ENCODE measurements at places on chromosomes 3 and 15.

DNA sequence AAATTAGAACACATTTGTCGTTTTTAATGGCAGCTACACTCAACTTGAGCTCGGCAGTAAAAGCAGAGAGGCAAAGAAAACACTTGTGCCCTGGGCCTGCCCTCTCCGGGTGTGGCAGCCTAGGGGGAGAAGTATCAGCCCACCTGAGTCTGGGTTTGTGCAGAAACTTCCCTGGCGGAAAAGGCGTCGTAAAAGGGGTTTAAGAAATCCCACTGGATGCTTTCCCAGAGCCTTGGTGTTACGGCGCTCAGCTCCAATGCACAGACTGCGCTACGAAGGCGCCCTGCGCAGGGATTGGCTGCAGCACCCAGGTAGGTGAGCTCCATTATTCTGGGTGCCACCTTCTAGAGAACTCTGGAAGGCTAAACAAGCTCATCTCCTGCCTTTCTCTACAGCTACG, 461.5 kb upstream of the NR2F2 start:
- no peak for DNase-seq

- no peak for DNase-seq
Measured at GRCh38 chr3:62367763-62368195, 5.6 kb downstream of the FEZF2 start.

DNA sequence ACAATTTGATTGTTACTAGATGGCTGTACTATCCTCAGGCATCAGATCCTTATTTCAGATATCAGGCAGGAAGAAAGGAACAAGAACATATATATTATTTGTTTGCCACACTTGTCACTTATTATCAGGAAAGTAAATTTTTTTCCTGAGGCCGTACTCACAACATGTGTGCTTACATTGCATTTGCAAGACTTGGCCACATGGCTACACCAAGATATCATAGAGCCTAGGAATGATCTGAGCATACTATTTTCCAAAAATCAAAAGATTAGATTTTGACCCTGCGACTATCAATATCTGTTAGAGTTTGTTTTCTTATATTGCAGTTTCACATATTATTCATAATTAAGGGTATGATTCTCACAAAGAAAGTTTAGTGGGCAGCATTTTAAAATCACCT, 426.2 kb upstream of the BCHE start:
- DNase-seq = no peak

DNA sequence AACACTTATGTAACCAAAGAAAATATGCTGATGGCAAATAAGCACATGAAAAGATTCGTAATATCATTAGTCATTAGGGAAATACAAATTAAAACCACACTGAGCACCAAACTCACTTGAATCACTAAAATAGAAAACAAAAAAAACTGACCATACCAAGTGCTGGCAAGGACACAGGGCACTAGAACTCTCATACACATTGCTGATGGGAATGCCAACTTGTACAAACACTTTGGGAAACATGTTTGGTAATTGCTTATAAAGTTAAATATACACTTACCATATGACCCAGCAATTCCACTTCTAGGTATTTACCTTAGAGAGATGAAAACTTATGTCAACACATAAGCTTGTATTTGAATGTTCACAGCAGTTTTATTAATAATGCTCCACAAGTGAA, 95.5 kb downstream of the TFDP2 start:
- no peak for DNase-seq

- no peak for DNase-seq
Measured at GRCh38 chr3:15491143-15491542, 30.4 kb downstream of the COLQ start.

DNA sequence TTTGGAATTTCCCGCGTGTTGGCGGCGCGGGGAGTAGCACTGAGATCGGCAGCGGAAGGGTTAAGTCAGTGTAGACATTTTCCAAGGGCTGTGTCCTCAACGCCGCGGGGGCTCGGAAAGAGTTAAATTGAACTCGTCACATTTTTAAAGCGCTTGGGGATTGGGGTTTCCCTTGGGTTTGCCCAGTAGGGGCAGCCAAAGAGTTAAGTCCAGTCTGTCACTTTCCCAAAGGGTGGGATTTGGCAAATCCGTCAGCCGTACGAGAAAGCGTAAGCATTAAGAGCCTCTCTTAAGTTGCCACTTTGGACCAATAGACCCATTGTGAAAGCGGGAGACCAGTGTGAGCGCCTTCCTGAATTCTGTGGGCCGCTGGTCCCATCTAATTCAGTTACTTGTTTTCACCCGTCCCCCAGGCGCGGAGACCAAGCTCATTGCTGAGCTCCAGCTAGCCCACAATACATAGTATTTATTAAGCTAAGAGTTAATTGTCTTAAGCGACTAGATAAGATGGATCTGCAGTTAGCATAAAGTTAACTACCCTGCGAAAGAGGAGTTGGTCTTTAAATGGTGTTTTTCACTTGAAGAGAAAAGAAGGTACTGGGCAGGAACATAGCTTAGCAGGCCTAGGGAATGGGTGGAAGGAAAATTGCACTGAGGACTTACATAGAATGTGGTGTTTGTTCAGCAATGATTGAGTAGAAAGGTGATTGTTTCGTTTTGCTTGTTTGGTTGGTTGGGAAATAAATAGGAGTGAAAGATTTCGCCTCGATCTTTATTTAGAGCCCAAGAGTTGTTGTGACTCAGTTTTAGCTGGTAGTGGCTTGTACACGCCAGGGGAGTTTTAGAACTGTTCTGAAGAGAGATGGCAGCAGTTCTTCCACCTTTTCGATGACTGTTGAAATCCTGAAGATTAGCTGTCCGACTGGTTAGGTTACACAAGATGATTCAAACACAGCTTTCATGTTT, 932 bp downstream of the ARL8B start:
- no peak for DNase-seq

DNA sequence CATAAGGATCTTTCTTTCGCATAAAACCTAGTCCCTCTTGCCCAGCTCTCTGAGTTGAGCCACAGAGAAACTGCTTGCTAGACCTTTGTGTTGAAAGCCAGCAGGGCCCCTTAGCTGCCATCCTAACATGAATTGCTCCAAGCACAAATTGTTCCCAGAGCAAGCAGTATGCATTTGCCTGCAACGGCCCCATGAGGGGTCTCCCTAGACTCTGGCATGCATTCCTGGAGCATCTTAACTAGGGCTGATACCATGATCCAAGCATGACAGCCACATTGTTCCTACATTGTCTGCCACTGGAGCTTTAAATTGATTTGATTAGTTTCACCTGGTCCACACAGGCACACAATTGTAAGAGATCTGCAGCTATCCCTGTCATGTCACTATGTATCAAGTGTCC, 428.1 kb downstream of the TAFA4 start:
- DNase-seq = no peak

DNA sequence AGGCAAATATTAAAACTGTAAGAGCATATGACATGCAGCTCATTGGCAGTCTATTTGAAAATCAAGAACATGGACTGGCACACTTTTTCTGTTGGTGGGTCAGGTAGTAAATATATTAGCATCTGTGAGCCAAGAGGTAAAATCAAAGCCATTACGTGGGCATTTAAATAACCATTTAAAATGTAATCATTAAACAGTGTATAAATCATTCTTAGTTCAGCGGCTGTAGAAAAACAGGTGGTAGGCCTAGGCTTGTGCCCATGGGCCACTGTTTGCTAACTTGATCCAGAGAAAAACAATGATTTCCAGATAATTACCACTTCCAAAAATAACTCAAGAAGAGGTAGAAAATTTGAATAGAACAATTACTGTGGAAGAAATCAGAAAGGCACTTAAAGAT, 105.1 kb downstream of the CHST2 start:
- peak; percentile 76 for DNase-seq

- no peak for DNase-seq
Measured at GRCh38 chr3:59234884-59235633, 185.2 kb upstream of the CFAP20DC start.

DNA sequence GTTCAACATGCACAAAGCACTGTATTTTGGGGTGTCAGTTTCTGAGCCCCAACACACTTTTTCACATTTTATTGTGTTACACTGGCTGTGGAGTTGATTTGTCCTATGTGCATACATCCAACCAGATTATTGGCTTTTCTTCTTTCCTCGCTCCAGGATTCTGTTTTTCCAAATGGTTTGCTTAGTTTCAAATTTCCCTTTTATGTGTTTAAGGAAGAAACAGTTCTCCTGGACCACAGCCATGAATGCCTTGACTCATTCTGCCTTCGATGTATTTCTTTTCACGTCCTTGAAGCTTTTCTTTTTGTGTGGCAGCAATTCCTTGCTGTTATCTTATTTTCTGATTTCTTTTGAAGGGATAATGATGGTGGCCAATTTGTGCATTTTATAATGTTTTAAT, 53.8 kb downstream of the CACNA2D3 start:
- DNase-seq = peak; percentile 63
